ENCODE measurements at places on chromosomes 1 and 21.

- DNase-seq = no peak
These were observed 62.6 kb upstream of the DENND1B start for GRCh38 chr1:197837911-197838310.

DNA sequence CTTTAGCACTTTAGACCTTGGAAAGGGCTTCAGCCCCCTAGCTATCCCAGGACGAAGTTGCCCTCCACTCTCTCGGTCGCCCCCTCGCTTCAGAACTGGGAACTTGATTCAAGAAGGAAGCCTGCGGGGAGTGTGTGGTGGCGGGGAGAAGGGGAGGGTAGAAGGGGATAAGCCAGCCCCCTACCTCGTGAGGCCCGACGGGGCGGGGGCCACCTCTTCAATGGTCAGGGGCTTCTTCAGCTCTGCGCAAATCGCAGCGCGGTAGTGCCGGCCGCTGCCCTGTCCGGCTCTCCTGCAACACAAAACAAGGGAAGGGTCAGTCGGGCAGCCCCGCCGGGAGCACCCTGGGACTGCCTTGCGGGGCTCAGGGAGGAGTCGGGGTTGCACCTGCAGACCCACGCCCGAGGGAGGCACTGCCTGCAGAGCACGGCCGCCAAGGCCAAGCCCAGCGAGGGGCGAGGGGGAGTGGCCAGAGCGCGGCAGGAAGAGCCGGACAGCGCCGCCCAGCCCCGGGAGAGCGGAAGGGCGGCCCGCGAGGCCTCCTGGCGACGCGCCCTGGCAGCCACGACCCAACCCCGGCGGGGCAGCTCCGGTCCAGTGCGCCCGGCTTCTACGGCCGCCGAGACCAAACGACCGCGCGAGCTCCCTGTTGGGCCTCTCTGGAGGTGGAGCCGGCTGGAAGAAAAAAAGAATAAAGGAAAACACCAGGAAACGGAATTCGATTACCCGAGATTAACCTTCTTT, 56.2 kb upstream of the RASAL2 start:
- DNase-seq = no peak

DNA sequence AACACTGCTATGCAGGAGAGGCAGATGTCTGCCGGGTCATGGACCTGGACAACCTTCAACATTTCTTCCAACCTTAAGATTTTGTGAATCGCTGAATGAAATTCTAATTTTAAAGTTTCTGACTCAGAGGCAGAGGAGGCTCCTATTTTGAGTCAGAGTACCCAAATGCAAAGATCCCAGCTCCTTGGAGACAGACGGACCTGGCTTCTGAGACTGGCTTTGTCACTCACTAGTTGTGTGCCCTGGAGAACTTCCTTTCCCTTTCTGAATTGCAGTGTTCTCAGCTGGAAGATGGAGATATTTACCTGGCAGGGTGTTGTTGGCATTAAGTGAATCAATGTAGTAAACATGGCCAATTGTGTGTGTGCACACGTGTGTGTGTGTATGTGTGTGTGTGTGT, 51.9 kb downstream of the IER5 start:
- DNase-seq = no peak

GRCh38 chr21:44740742-44741141, 29.4 kb upstream of the TSPEAR start:
- DNase-seq = no peak

DNA sequence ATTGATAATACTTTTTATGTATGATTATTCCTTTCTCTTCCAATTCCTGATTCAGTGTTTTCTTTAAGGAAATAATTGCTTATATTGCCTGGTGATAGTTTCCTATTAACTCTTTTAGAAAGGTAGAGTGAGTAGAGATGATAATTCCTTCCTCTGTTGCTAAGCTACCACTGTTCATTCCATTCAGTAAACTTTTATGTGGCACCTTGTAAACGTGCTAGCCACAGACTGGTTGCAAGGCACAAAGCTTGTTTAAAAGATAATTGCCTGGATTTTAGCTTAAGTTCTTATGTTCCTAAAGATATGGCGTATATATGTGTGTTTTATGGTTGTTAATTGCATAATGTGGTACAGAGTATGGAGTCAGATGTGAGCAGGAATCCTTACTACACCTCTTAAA, 3.2 kb downstream of the ZFYVE9 start:
- DNase-seq = no peak

- no peak for DNase-seq
These were observed 140.3 kb downstream of the ZC3H11B start for GRCh38 chr1:219472596-219472995.

DNA sequence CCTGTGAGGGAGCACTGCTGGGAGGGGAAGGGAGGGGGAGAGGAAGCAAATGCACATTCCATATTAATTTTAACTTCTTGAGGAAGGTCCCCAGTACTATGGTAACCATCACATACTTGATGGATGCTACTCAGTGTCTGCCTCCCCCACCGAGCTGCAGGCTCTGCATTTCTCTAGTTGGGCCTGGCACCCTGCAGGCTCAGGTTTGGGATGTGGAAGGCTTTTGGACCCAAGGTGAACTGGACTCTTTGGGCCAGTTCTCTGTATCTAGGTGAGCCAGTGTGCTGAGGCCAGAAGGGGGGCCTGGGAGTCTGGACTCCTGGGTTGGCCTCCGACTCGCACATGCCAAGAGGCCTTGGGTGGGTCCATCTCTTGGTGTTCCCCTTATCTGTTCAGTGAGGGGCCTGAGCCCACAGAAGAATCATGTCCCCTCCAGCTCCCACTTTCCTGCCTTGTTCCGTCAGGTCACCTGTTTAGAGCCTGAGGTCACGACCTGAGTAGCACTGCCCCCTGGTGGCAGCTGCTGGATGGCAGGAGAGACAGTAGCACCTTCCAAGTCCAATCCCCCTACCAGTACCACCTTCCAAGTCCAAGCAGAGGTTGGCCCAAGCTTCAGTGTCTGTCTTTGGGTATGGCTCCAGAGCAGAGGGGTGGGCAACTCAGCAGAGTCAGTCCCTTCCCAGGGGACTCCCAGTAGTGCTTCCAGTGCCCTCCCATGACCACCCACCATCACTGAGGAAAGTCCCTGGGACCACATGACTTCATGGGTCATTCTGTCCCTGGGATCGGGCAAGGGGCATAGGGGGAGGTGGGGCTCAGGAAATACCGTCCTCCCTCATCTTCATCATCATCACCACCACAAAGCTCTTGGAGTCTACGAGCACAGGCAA, 241.8 kb downstream of the TRABD2B start:
- peak; percentile 68 for DNase-seq

DNA sequence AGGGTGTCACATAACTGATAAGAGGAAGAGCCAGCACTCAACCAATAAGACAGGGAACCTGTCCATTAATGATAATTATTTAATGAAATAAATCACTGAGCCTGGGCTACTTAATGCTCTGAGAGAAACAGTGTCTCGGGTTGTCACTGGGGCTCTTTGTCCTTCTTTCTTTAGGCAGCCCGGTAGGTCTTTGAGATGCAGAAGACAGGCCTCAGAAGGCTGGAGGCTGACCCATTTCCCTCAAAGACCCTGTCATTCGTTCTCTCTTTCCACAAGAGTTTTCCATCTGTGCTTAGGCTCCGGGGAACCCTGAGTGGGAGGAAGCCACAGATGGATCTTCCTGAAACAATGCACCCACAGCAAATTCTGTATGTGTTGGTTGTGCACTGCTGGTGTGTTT, 68.2 kb downstream of the BRINP2 start:
- DNase-seq = no peak

DNA sequence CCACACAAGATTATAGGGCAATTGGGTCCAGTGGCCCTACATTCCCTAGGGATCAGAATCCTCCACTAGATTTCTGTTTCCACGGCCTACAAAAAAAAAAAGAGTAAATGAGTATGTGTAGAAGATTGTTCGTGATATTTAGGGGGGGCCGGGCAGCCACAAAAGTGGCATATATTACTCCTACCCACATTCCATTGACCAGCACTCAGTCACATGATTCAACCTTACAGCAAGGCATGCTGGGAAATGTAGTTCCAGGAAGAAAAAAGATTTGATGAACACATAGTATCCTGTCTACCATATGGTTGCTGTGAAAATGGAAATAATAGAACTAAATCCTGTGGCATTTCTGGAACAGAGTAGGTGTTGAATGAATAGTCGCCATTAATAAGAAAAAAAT, 43.4 kb upstream of the GJB5 start:
- DNase-seq = no peak

DNA sequence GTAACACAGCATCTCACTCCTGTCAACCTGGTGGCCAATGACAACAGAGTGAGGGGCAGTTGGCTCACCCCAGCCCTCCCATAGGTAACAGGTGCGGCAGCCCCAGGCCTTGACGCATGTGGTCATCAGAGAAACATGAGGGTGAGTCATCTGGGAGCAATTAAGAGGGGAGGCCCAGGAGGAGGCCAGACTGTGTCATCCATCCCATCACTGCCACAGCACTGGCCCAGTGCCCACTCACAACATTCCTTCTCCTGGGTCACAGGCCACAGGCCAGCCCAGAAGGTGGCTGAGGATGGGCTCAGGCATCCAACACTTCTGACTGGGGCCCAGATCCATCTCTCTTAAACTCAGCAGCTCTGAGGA, 17.1 kb downstream of the TEX35 start:
- no peak for DNase-seq

DNA sequence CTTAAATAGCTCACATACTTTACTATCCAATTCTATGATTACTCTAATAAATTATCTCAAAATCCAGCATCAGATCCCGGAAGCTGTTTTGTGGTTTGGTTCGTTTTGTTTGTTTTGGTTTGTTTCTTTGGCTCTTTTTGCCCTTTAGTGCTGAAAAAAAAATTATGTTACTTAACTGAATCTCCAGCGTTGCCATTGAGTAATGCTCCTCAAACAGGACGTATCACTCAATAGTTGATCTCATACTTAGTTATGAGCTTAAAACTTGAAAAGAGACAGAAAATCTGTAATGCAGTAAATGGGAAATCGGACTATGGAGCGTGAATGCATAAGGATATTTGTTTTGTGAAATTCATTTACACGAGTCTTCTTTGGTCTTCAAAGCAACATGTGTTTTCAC, 533.8 kb upstream of the TMPRSS15 start:
- DNase-seq = no peak

GRCh38 chr1:119779869-119780356, 11.2 kb upstream of the HMGCS2 start:
- no peak for DNase-seq

- DNase-seq = no peak
These were observed 8.7 kb downstream of the PDXK start for GRCh38 chr21:43727519-43728153.

All from activated CD4-positive, CD25-positive, alpha-beta regulatory T cell treated with anti-CD3 and anti-CD28 coated beads, Interleukin-2, amount 50 U/mL, for 72 hours (primary cell).